ENCODE measurements at places on chromosomes 5 and 9.

GRCh38 chr9:135882011-135882410 is 25.3 kb downstream of the CAMSAP1 start:
- no peak overlapping the region for H3K27ac ChIP-seq
- peaks cover 20% of the 10 kb centered on the region for H3K36me3 ChIP-seq
- H3K27me3 ChIP-seq: no peaks in the 10 kb centered on the region
- DNase-seq: no peak
- no peak overlapping the region for H3K4me3 ChIP-seq
- H3K4me1 ChIP-seq: peaks cover 11% of the 10 kb centered on the region

DNA sequence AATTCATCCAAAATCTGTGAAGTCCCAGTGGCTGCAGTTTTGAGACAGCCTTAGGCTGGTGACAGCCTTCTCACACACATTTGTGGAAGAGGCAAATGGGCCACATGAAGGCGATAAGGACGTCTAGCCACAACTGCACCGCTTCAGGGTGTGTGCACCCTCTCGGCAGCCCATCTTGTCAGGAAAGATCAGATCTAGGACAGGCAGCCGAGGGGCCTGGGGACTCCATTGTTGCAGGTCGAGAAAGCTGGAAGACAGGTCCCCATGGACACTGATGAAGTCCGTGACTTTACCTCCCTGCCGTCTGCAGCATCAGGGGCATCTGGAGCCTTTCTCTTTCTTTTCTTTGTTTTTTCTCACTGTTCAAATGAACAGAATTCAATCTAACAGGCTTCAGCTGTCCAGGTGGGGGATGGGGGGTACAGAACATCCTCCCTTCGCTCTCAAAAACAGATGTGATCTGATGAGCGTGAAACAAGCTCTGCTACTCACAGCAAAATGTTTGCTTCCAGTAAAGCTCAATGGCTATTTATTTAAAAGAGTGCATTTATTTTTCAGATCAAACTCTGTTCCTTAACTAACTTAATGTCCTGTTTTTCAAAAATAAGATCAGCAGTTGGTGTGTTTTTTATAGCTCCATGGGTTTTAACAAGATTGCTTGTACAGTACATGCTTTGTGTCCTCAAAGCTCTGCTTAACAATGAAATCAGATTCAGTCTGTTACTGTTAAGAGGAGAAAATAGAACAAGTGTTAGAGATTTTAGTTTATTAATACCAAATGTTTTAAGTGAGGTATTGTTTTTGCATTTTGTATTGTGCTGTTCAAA is 111.8 kb upstream of the OTULINL start:
- H3K36me3 ChIP-seq: no peaks in the 10 kb centered on the region
- no peaks in the 10 kb centered on the region for H3K4me1 ChIP-seq

DNA sequence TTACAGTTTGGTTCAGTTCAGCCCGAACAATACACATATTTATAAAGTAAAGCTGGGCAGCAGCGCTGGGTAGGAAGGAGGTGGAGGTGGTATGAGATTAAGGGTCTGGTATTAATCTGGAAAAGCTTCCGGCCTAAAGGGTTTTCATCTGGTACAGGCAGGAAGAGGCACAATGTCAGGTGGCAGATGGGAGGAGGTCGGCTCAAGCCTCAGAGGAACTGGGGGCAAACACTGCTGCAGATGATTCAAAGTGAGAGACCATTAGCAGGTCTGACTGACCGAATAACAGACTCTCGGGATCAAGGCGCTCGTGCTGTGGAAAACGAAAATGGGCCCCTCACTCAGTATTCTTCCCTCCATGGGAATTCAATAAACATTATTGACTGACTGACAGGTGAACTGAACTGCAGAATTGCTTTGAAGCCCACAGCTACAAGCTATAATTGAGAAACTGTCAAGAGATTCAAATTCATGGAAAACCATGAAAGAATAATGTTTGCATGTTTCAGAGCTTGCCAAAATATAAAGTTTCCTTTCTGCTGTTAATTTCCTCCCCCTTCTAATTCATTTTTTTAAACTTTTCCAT is 75.3 kb downstream of the TMEM167A start:
- no peak overlapping the region for H3K4me3 ChIP-seq
- no peaks in the 10 kb centered on the region for H3K27me3 ChIP-seq
- no peak overlapping the region for H3K27ac ChIP-seq
- 0 out of 2 replicates have a peak, but pooled peaks cover 8% of the 10 kb centered on the region for H3K4me1 ChIP-seq

DNA sequence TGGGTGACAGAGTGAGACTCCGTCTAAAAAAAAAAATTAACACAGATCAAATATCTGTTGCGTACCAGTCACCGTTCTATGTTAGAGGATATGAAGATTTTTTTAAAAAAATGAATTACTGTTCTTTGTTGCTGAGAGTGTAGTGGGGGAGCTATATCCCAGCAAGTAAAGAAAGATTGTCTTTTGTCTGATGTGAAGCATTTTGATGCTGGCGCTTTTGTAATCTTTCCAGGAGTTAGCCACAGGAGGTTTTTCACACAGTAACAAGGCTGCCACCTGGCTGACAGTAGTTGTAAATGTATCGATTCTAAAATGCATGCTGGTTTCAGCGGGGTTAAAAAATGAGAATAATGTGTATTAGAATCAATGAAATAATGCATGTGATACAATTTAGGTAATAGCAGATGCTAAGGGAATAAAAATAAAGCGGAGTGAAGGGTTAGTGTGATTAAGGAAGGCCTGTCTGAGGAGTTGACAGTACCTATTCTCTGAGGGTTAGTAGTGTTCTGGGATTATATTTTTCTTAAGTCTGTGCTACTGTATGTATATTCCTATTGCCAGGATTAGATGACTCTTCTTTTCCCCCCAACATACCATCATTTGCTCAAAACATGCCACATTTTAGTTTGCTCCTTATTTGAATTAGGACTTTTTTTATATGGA is 3.4 kb downstream of the LMNB1 start:
- DNase-seq: peak; percentile 64
- peaks cover 54% of the 10 kb centered on the region for H3K4me1 ChIP-seq
- H3K36me3 ChIP-seq: peaks cover 50% of the 10 kb centered on the region
- peak overlapping the region; percentile 78 for H3K4me3 ChIP-seq

DNA sequence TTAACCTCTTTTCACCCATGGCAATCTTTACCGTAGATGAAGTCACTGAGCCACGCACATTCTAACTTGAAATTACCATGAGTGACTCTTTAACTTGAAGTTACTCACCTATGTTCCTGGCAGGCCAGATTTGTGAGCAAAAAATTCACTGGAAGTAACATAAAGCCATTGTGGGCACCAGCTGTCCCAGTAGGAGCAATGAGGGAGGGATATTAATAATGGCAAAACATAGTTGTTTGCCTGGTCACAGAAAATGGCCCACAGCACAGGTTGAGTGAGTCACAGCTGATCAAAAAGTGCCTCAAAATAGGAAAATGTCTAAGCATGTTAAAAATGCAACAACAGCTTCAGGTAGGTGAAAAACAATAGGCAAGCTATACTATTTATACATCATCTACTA is 146.6 kb downstream of the EFNA5 start:
- no peaks in the 10 kb centered on the region for H3K4me1 ChIP-seq
- H3K27me3 ChIP-seq: no peaks in the 10 kb centered on the region
- no peak overlapping the region for H3K27ac ChIP-seq
- no peak for DNase-seq
- H3K36me3 ChIP-seq: no peaks in the 10 kb centered on the region

DNA sequence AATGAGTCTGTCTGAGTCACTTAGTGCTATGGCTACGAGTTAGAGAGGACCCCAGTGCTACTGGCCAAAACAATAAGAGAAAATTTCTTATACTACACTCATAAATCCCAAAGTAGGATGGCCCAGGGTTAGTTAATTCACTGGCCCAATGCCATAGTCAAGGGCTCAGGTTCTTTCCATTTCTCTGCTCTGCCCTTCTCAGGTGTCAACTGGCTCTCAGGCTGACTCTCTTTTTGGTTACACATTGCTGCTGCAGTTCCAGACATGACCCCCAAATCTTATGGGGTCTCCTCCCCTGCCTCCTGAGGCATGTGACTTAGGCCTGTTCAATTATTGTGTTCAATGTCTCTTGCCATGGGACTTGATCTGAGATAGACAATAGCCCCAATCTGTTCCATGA is 70.4 kb downstream of the ARHGEF37 start:
- peaks cover 8% of the 10 kb centered on the region for H3K27me3 ChIP-seq
- DNase-seq: no peak
- H3K27ac ChIP-seq: no peak overlapping the region

- no peaks in the 10 kb centered on the region for H3K36me3 ChIP-seq
- no peak overlapping the region for H3K27ac ChIP-seq
- H3K27me3 ChIP-seq: no peaks in the 10 kb centered on the region
- no peak overlapping the region for H3K4me3 ChIP-seq
- H3K4me1 ChIP-seq: peaks cover 6% of the 10 kb centered on the region
These were observed 146.6 kb downstream of the SH3GL2 start for GRCh38 chr9:17725399-17726010.
